ENCODE measurements at places on chromosomes 12 and 14.
A peak's percentile ranks its signal among the peaks of the same experiment; 100 is the strongest.

DNA sequence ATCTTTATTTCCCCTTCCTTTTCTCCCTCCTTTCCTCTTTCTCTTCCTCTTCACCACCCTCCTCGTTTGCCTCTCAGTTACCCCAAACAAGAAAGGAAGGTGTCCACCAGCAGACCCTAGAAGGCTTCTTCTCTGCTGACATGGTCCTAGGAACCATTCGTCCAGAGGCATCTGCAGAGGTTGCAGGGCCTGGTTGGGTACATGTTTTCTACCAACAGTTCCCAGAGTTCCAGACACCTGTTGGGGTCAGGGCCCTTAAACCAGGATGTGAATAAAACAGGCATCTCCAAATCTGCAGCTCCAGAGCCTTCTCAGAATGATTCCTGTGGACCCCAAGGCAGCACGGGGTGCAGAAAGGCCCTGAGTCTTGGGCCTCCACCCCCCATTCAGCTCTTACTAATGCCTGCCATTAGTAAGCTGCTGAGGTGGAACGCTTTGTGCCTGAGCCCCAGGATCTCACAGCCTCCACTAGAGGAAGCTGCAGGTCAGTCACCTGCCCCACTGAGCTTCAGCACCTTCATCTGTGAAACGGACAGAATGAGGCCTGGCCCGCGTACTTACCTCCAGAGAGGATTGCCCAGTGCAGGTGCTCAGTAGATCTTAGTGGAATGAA is 130.4 kb downstream of the DICER1 start:
- DNase-seq = no peak

GRCh38 chr12:120902846-120903411 is 1.2 kb downstream of the SPPL3 start:
- DNase-seq = no peak

DNA sequence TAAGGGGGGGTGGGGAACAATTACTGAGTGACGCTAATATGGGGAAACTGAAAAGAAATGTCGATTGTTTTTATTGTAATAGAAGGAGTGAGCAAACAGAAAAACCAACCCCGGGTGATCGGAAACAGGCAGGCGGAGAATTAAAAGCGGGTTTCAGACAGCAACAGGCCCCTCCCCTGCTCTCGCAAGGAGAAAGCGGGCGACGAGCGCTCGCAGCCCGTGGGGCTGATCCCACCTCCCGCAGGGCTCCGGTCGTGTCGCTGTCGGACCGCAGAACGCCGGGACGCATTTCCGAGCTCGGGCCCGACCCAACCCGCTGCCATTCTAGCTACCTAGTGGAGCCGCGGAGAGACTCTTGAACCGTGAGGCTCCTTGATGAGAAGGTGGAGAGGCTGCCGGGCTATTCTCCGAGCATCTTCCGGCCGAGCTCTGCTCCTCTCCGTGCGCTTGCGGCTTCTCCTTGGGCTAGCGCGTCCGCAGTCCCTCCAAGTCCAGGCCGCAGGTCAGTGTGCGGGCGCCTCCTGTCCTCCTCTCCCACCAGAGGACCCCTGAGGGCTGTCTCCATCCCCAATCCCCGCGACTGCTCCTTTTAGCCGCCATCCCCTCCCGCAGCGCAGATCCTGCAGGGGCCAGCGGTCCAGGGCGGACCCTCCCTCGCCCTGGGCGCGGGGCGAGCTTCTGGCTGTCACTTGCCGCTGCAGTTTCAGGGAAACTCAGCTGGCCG is 4.1 kb upstream of the PAX9 start:
- peak; percentile 9 for DNase-seq

DNA sequence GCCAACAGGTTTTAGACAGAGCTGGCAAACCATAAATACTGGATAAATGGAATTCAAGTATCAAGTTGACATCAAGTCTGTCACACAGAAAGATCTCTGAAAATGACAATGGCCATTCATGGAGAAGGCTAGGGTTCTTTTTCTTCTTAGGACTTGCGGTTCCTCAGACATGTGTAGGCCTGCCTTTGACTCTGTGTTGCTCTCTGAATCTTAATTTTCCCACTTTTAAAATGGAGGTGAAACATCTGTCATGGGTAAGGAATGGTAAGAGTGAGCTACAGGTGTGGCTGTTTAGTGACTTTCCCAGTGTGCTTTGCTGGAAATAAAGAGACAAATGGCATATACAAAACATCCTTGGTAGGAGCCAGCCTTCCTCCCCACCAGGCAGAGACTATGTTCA is 79.2 kb downstream of the PTCSC3 start:
- no peak for DNase-seq

DNA sequence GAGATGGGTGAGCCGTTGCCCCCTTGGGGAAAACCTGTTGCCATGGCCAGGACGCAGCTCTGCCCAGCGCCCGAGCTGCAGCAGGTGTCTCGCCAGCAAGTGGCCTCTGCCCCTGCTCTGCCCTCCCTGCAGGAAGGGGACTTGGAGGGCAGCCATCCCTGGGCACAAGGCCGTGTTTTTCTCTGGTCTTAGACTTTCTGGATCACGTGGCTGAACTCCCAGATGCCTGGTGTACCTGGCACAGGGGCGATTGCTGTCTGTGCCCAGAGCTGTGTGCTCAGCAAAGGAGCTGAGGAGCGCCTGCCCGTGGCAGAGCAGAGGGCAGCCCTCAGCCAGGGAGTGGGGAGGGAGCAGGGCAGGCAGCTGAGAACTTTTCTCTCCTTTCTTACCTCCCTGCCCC is 38.0 kb downstream of the TMEM63C start:
- no peak for DNase-seq

GRCh38 chr12:19165451-19165850 is 35.9 kb downstream of the PLEKHA5 start:
- no peak for DNase-seq

DNA sequence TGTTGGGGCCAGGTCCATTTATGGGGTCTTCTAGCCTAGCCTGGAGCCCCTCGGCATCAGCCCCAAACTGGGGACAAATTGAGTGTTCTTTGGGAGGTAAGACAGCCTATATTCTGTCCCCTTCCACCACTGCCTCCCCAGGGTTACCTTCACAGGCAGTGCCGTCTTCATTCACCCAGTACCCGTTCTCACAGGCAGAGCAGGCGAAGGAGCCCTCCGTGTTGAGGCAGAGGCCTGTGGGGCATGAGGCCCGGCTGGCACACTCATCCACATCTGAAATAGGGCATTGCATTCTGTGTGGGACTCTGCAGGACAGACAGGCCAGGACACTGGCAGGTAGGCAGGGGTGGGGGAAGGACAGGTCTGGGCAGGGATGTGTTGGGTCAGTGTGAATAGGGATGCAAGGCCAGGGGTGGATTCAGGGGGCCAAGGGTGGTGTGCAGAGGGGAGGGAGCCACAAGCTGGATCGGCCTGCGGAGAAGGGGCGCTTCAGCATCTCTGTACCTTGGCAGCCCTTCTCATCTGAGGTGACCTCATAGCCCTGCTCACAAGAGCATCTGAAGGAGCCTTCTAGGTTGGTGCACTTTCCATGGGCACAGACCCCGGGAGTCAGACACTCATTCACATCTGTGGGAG is 16.1 kb downstream of the ISCA2 start:
- DNase-seq = no peak

DNA sequence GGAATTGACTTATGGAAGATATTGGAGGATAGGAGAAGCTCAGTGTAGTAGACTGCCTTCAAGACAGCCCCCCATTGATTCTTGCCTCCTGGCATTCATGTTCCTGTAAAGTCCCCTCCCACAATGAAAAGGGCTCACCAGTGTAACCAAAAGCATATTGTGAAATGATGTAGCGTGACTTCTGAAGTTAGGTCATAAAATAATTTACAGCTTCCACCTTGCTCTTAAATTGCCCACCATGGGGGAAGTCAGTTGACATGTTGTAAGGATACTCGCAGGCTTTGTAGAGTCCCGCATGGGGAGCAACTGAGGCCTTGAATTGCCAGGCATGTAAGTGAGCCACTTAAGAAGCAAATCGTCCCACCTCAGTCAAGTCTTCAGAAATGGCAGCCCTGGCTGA is 25.1 kb downstream of the GTSF1 start:
- DNase-seq = no peak

GRCh38 chr12:25808604-25809003 is 149.9 kb upstream of the RASSF8 start:
- DNase-seq = no peak

DNA sequence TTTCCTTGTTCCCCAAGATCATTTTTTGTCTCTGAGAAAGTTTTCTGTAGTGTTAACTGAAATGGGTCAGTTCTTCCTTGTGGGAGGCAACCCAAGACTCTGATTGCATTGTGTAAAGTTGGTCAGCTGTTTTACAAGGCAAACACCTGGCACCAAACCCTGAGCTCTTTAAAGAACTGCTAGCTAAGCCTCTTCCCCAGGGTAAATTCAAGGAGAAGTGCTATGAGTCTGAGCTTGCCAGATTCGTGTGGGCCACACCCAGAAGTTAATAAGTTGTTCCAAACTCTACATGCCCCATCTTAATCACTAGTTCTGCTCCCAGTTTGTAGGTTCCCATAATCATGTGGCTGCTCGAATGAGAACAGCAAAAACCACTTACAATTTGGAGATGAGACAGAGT is 214.5 kb downstream of the BTG1 start:
- no peak for DNase-seq

DNA sequence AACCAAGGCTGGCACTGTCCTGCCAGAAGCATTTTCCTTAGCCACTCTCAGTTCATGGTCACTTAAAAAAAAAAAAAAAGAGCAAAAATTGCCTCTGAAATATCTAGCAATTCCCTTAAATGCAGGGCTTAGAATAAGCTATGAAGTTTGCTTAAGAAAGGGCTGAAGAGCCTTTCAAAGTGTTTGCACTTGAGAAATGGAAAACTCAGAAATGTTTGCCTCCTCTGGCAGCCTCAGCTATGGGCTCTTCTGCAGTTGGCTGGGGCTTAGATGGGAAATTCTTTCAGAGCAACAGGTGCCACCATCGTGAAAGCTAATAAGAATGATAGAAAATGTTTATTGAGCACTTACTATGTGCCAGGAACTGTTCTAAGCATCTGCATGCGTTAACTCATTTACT is 48.5 kb upstream of the TSPAN11 start:
- no peak for DNase-seq
